SJSA1 (cell line): ENCODE measurements at places on chromosomes 12 and 14. TPM values are rescaled to one million over a fixed set of nuclear protein-coding genes. Genes with fewer than 3 reads are reported as not detected.

SAMD15 gene
- 0.19 and 0.82 TPM in 2 replicates for total RNA-seq

DNA sequence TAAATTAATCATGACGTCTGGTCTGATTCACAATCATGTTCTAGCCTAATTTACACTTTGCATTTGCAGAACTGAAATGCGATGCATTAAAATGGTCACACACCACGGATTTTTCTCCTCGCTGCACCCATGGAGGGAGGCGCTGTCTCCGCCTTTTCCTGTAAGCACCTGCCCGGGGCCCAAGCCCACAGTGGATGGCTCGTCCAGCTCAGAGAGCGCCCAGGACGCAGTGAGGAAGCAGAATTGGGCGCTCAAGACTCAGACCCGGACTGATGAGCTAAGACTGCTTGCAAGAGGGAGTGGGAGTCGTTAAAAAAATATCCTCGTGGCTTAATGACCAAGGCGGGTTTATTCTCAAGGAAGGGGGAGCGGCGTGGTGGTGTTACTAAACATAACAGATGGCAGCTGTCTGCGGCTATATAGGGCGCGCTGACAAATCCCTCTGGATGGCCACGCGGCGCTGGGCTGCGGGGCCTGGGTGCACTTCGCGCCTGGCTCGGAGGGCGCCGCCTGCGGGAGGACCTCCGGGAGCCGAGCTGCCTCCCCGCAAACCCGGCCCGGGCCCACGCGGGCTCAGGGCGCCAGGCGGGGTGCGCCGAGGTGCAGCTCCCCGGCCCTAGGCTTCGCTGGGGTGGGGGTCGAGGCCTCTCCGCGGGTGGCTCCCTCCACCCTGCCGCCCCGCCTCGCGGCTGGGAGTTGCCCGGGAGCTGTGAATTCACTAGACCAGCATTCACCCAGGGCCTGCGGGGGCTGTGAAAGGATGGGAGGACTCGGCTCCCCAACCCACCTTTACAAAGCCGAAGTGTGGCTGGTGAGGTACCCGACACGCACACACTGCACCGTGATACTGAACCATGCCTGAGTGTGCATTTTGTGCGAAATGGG, 78.7 kb downstream of the PPM1A start:
- DNase-seq = no peak
- H3K4me3 ChIP-seq = no peak overlapping the region
- no peak overlapping the region for H3K27ac ChIP-seq
- peaks cover 6% of the 10 kb centered on the region for H3K27me3 ChIP-seq

GRCh38 chr12:5571115-5571514, 139.2 kb downstream of the NTF3 start:
- no peaks in the 10 kb centered on the region for H3K4me1 ChIP-seq
- H3K4me3 ChIP-seq = no peak overlapping the region
- H3K27ac ChIP-seq = no peak overlapping the region

DNA sequence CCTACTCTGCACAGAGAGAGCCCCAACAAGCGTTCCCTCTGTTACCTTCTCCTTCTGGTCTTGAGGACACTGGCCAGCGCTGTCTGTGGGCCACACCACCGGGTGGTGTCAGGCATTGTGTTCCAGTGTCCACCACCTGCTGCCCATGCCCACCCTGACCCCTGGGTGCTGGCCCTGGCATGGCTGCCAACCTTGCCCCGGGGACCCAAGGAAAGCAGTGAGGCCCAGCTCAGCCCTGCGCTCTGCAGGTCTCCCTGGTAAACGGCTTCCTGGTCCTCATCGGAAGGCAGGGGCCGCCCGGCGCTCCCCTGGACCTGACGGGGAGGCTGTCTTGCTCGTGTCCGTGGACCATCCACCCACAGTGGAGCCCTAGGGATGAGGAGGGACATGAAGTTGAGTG, 21.8 kb upstream of the MEG3 start:
- no peak overlapping the region for H3K27ac ChIP-seq
- no peaks in the 10 kb centered on the region for H3K4me1 ChIP-seq
- no peak overlapping the region for H3K4me3 ChIP-seq
- H3K36me3 ChIP-seq = no peaks in the 10 kb centered on the region

GRCh38 chr14:56339855-56340701, 221.9 kb downstream of the PELI2 start:
- peak overlapping the region; percentile 50 for H3K27ac ChIP-seq

DNA sequence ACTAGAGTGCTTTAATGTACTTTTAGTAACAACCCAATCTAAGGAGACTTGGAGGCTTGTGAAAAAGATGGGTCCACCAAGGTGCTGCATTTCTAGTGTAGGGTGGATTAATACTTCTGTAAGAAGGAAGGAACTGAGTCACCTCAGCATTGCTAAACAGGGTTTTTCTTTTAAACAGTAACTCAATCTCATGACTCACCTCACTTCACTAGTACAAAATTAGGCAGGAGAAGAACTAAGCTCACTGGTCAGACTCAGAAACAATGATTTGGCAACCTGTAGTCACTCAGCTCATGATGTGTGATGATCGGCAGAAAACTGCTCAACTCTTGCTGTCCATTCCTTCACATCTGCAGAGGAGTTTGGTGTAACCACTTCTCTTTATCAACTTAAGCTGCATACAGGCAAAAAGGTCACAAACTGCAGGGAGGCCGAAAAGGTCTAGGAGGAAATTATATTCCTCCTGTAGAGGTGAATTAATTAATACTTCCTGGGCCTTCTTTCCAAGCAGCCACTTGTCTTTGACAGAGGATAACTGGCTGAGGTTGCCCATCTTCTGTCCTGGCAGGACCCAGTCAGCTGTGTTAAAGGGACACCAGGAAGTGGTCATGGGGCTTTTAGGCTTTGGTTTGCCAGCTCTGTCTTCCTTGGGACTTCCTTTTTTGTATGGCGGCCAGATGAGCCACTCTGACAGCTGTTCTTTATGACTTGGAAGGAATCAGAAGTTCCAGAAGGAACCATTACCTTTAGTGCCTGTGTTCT, 466.9 kb downstream of the FUT8 start:
- H3K27me3 ChIP-seq = no peaks in the 10 kb centered on the region
- H3K4me1 ChIP-seq = no peaks in the 10 kb centered on the region
- no peak overlapping the region for H3K4me3 ChIP-seq
- no peak for DNase-seq

- no peak overlapping the region for H3K27ac ChIP-seq
- H3K36me3 ChIP-seq = no peaks in the 10 kb centered on the region
- no peaks in the 10 kb centered on the region for H3K4me1 ChIP-seq
- no peaks in the 10 kb centered on the region for H3K27me3 ChIP-seq
- no peak for DNase-seq
Measured at GRCh38 chr12:30945443-30946164, 19.1 kb downstream of the TSPAN11 start.

- H3K27me3 ChIP-seq = no peaks in the 10 kb centered on the region
- H3K27ac ChIP-seq = no peak overlapping the region
- no peak overlapping the region for H3K4me3 ChIP-seq
- H3K36me3 ChIP-seq = no peaks in the 10 kb centered on the region
- no peak for DNase-seq
- no peaks in the 10 kb centered on the region for H3K4me1 ChIP-seq
Measured at GRCh38 chr14:85912141-85912540, 382.2 kb downstream of the FLRT2 start.

DNA sequence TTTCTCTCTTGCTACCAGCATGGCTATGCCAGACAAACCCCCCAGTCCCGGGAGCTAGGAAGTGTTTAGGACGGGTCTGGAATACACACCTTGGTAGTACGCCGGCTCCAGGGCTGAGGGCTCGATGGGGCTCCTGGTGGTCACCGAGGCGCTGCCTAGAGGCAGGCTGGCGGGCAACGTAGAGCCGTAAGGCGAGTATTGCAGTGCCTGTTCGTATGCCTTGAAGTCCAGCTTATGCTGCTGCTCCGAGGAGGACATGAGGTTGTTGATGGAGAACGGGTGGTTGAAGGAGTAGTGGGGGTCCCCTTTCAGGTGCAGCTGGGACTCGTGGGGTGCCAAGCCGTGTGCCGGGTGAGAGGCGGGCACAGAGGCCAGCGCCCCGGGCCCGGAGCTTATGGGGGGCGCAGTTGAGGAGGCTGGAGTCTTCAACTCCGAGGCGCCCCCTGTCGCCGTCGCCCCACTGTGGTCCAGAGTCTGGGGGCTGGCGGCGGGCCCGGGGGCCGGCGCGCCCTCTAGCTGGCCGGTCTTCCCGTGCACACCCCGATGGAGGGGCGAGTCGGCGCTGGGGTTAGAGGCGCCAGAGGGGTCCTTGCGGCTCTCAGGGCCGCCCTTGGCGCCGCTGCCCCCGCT, 3.6 kb downstream of the FOXA1 start:
- peaks cover 3% of the 10 kb centered on the region; the same call in 1 of the 2 replicates for H3K4me1 ChIP-seq
- no peak for DNase-seq

GRCh38 chr14:39576258-39576657, 144.0 kb upstream of the FBXO33 start:
- no peak overlapping the region for H3K27ac ChIP-seq
- no peaks in the 10 kb centered on the region for H3K4me1 ChIP-seq
- no peaks in the 10 kb centered on the region for H3K27me3 ChIP-seq
- no peak overlapping the region for H3K4me3 ChIP-seq

GRCh38 chr12:116558280-116559161, 660 bp upstream of the MAP1LC3B2 start:
- H3K27me3 ChIP-seq = no peaks in the 10 kb centered on the region
- DNase-seq = no peak
- H3K4me1 ChIP-seq = peaks cover 11% of the 10 kb centered on the region
- peak overlapping the region; percentile 90 for H3K27ac ChIP-seq
- H3K4me3 ChIP-seq = no peak overlapping the region
- H3K36me3 ChIP-seq = no peaks in the 10 kb centered on the region
